ENCODE measurements at places on chromosomes 2 and 18. TPM values are rescaled to one million over a fixed set of nuclear protein-coding genes. Genes with fewer than 3 reads are reported as not detected.

Gene PAIP2B
- total RNA-seq = 0.65 TPM

Gene CRYBA2
- total RNA-seq = not detected

Gene ATOH8
- total RNA-seq = 22.4 TPM

Gene ZNF396
- total RNA-seq = 3.5 TPM

Gene CLEC4F
- total RNA-seq = not detected

Gene LRRTM1
- not detected for total RNA-seq

Gene SCTR
- total RNA-seq = not detected

Gene ABCG8
- not detected for total RNA-seq

Gene SULT1C2
- total RNA-seq = 0.23 TPM

Gene MPP4
- total RNA-seq = 6.2 TPM

Gene PROKR1
- not detected for total RNA-seq

Gene RAX
- not detected for total RNA-seq

Gene DPP10
- total RNA-seq = not detected

Gene HOXD3
- 0.26 TPM for total RNA-seq

Gene OSBPL6
- 4.6 TPM for total RNA-seq

Gene HOXD9
- not detected for total RNA-seq

Gene DUSP2
- total RNA-seq = 2.9 TPM

Gene PRR30
- total RNA-seq = not detected

Gene CD207
- not detected for total RNA-seq

Gene MAL
- not detected for total RNA-seq

Gene CTDSP1
- total RNA-seq = 71.8 TPM

Gene INHBB
- total RNA-seq = 0.52 TPM

Gene NR4A2
- total RNA-seq = 0.40 TPM

Gene NFE2L2
- 76.5 TPM for total RNA-seq

Gene PLCD4
- total RNA-seq = 2.0 TPM

Gene ALPP
- total RNA-seq = not detected

Gene GREB1L
- 1.0 TPM for total RNA-seq

Gene PMAIP1
- 2.1 TPM for total RNA-seq

Data from smooth muscle cell of the pulmonary artery (primary cell).